ENCODE measurements at places on chromosomes 7 and 10.

GRCh38 chr7:28729281-28729680 lies 228.8 kb downstream of the TRIL start:
- no peak for DNase-seq

GRCh38 chr7:50657912-50658311 lies 92.7 kb upstream of the DDC start:
- DNase-seq: no peak

DNA sequence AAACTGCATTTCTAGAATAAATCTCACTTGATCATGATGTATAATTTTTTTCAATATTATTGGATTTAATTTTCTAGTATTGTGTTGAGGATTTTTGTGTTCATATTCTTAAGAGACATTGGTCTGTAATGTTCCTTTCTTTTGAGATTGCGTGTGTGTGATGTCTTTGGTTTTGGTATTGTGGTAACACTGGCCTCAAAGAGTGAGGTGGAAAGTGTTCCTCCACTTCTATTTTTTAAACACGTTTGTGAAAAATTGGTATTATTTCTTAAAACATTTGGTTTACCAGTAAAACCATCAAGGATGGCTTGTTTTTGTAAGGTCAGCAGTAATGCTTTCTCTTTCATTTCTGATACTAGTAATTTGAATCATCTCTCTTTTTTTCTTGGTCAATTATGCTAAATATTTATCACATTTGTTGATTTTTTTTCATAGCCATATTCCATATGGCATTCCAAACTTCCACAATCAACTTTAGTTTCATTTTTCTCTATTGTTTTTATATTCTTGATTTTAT lies 290.2 kb upstream of the CDC14C start:
- no peak for DNase-seq

DNA sequence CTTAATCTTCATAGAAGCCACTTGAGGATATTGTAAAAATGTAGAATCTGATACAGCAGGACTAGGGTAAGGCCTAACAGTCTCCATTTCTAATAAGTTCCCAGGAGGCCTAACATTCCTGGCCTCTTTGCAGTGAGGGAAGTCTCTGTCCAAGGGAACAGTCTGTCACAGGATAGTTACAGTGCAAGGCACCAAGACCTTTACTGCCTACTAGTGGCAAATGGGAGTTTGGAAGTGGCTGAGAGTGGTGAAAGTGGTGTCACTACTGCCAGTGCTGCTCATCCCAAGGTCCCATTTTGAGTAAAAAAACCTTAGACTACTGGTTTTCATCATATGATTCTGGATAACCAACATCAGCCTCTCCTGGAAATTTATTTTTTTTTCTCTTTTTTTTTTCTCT lies 619.5 kb upstream of the SEMA3D start:
- no peak for DNase-seq

Data from NCI-H2171 (cell line).